PC-3 (cell line): ENCODE measurements at places on chromosomes 13 and 19.

DNA sequence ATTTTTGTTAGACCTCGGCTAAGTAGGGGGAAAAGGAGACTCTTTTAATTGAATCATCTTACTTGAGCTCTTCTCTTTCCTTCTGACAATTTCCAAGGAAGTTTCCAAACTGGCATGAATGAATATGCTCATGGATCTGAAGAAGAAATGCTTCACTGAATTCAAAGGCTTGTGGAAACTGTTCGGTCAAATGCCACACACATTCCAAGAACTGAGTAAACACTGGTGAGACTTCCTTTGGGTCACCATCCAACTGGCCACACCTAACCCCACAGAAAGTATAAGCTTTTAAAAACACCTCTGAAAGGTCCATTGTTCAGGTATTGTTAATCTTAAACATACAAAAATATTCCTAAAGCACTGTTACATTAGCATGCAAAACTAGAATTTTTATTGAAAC is 33.6 kb downstream of the MTMR6 start:
- DNase-seq, result peak; percentile 77

DNA sequence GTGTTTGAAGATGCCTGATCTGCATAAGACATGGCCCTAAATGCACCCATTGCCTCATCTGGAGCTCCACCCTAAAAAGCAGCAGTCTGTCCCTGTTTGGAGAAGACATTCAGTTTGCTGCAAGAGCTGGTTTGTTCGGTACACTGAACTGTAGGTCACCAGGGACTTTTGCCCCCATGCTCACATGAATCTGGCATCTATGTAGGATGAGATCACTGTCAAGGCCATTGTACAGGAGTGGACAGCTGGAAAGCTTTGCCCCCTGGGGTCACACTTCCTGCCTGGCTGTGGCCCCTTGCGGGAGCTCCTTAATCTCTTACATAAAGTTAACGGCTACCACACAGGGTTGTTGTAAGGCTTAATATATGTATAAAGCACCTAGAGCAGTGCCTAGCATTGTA is 73.0 kb downstream of the IPO5 start:
- DNase-seq, result no peak

DNA sequence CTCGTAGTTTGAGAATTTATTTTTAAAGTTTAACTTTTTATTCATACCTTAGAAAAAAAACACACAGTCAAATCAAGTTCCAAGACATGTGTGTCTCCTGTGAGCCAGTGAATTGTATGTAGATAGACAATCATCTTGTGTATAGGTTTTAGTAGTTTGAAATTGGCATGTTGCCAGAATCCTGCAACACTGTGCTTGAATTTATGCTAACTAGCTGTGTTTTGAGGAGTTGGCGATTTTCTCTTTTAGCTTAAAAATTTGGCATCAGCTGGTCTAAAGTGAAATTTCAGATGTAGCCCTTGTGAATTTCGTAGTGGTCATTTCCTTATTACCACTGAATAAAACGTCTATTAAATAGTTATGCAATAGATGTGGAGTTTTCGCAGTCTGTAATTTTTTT is 213.2 kb downstream of the ATP8A2 start:
- no peak for DNase-seq

DNA sequence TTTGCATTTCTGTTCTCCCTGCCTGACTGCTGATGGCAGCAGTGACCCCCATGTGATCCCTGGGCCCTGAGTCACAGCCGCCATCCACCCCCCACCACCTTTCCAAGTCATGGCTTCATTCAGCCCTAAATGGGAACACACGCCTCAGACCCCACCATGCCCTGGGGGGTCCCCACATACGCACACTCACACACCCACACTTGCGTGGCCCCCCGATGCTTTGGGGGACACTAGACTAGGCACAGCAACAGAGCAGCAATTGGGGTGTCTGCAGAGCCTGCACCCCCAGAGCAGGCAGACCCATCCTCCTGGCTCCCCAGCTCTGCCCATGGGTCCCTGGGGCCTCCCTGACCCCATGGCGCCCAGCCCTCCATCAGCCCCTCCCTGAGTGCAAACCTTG is 5.5 kb upstream of the ISYNA1 start:
- no peak for DNase-seq

GRCh38 chr13:83691966-83692365 is 190.3 kb downstream of the SLITRK1 start:
- DNase-seq, result no peak
